Activated T-helper 2 cell treated with anti-CD3 and anti-CD28 coated beads, Interferon-gamma antibody, Interleukin-2, Interleukin-4, amounts not matched to agents 10 μg/mL and 5 μg/mL and 100 μg/mL, durations not matched to agents 14 hours and 24 hours and 36 hours (primary cell): ENCODE measurements at places on chromosomes 7 and 10. TPM values are rescaled to one million over a fixed set of nuclear protein-coding genes. Genes with fewer than 3 reads are reported as not detected.

IRF5 gene
- 25.0 and 26.0 TPM in 2 replicates for total RNA-seq

C10orf67 gene
- not detected in 2 replicates for total RNA-seq

EGFR gene
- not detected in 2 replicates for total RNA-seq

PSD gene
- total RNA-seq = 10.6 and 13.4 TPM in 2 replicates

WEE2 gene
- 0.05 TPM in 1 of 2 replicates, not detected in the other for total RNA-seq

KIF20B gene
- total RNA-seq = 59.2 and 64.1 TPM in 2 replicates
